NCI-H774 (cell line): ENCODE measurements at places on chromosomes 16 and 17.
A peak's percentile ranks its signal among the peaks of the same experiment; 100 is the strongest.

GRCh38 chr17:15249487-15249886, 15.6 kb downstream of the PMP22 start:
- no peak for DNase-seq

DNA sequence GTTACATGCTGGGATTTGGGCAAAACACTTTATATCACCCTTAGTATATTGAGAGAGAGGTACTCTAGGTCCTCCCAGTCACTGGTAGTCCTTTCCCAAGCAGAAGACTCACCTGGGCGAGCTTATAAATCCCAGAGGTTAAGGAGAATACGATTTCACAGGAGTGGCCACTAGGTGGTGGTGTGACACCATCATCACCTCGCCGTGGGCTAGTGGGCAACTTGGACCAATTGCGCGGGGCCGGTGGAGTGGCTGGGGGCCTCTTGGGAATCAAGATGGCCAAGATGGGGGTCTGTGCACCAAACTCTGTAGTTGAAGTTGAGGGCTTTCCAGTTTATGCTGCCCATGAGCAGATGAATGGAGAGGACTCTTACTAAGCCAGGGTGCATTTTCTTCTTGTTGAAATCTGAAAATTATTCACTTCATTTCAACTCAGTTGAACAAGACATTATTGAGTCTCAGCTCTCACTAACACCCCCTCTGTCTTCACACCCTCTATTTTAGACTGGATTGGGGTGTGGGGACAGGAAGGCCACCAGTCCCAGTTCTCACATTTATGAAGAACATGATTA, 38.2 kb upstream of the PIRT start:
- DNase-seq = no peak

DNA sequence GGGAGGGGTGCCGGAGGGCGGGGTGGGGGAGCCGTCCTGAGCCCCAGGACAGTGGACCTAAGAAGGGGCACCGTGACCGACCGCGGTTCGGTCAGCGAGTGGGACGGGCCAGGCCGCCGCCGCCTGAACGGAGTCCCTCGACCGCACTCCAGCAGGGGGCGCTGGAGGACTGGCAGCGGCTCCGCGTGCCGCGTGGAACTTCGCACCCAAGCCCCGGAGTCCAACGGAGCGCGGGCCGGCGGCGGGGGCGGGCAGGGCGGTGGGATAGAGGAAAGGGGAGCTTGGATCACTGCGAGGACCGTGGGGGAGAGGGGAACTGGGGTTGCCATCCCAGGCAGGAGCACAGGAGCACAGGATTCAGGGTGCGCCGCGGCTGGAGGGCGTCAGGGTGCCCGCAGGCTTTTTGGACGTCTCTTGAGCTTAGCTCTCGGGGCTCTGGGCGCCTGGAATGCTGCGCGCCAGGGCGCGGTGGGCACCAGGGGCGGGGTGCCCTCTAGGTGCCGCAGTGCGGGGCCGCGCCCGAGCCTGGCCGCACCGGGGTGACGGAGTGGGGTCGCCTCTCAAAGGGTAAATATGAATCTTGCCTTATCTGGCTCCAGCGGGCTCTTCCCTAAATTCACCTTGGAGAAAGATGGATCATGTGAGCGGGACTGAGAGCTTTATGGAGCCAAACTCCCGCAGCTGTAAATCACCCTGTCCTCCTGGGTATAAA, 379 bp upstream of the OTOP2 start:
- peak; percentile 70 for DNase-seq

DNA sequence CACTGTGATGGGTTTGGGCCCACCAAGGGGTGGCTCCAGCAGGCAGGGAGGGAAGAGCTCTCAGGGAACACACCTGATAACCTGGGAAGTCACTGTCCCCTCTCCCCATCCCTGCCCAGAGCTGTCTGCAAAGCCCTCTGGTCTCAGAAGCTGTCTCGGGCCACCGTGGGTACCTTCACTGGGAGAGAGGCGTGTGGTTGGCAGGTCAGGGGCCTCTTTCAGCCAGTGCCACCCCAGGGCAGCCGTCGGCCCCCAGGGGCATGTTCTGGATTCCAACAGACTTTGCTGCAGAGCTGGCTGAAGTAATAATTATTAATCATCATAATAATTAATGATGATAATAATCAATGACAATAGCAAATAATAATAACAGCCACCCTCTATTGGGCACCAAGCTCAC, 21.1 kb downstream of the MGAT5B start:
- DNase-seq = no peak

- peak; percentile 44 for DNase-seq
Measured at GRCh38 chr17:46191322-46192188, 1.7 kb downstream of the KANSL1 start.

- no peak for DNase-seq
Measured at GRCh38 chr16:86768999-86769398, 190.7 kb downstream of the FOXL1 start.

GRCh38 chr17:61132524-61132923, 267.1 kb upstream of the TBX2 start:
- no peak for DNase-seq

DNA sequence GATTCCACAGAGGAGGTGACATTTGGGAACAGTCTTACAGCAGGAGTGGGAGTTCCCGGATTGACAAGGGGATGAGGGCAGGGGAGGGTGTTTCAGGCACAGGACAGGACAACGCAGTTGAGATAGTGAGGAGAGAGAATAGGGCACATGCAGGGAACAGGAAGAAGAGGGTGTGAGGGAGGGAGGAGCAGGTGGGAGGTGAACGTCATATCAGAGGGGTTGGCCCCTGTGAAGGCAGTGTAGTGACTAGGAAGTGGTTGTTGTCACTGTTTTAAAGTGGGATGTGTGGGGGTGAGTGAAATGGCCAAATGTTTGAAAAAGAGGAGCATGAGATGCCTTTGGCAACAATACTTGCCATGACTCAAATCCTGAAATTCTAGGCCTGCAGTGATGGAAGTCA, 12.2 kb downstream of the PRKCB start:
- no peak for DNase-seq

DNA sequence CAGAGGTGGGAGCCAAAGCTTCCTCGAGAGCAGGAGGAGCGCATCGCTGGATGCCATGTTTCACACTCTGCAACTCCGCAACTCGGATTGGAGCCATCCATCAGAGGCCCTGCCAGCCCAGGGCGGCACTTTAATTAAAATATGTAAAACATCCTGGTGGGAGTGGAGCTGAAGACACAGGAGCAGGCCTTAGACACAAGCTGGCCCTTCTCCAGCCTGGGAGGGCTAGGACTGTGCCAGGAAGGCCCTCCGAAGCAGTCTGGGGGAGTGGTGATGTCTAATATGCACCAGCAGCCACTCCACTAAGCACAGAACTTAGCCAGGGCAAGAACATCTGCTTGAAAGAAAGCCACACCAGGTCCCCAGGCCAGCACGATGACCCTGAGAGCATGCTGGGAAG, 5.8 kb upstream of the CCDC182 start:
- DNase-seq = no peak

GRCh38 chr17:34371405-34372100, 8.5 kb upstream of the CCL1 start:
- DNase-seq = no peak

DNA sequence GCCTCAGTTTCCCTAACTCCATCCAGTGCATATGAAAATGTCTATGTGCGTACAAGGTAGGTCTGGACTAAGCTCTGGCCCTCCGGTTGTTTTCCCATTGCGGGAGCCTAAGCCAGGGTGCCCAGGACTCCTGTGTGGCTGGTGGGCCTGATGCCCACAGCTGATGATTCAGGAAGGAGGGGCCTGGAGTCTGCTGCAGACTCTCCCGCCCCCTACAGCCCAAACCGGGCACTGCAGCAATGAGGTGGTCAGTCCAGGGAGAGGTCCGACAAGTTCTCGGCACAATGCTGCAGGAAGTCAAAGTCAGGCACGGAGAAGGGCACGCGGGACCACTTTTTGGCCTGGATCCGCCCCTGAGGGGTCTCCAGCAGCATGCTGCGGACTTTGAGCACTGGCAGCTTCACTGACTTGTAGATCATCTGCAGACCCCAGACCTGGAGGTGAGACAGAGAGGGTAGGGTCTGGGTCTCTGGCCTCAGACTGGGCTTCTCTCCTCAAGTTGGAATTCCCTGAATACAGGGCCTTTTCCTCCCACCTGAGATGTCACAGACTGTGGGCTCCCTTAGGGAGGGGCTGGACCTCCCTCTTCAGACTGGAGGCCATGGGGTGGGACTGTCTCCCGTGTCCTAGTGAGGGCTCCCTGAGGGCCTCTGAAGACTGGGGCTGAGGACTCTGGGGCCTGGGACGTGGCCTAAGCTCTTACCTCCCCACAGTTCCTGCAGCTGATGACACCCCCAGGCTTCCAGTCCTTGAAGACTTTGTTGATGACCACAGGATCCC, 3.4 kb upstream of the ZNF385C start:
- peak; percentile 54 for DNase-seq

GRCh38 chr16:28990375-28991040, 5.7 kb downstream of the LAT start:
- no peak for DNase-seq

DNA sequence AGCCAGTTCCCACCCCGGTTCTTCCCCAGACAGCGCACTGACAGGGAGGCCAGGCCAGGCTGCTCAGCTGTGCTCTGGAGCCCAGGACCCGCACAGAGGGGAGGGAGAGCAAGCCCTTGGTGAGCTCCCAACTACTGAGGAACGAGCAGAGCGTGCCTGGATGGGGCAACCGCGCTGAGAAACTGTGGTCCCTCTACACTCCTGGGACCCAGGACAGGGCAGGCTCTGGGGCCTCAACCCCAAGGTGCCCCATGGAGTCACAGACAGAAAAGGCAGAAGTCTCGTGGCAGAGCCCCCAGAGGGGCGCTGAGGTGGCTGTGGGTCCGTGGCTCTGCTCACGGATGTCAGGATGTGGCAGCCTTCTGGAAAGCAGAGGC, 16.3 kb downstream of the SLX4 start:
- no peak for DNase-seq

DNA sequence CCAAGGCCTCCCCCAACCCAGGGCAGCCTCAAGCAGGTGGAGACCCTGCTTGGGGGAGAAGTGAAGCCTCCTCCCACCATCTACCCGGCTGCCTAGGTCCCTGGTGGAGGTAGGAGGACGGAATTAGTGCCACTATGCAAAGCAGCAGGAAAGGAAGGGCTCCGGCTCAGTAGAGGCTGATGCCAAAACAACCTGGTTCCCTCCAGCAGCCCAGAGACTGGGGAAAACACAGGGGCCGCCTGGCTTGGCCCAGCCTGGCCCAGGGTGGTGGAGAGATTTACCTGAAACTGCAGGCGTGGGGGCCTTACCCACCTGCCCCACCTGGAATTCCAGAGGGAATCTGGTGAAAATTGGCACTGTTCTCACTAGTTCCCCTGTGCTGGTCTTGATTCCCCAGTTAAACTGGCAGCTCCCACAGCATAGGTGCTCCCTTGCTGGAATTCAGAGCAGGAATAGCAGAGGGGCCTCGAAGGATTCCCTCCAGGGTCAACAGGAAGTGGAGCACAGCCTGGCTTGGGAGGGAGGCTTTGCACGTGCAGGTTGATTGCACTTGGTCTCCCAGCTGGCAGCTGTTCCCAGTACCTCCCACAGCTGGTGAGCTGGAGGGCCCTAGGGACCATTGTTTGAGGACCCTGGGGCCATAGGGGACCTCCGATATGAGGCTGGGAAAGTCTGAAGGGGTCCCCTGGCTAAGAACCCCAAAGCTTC, 4.5 kb downstream of the CD79B start:
- DNase-seq = no peak

DNA sequence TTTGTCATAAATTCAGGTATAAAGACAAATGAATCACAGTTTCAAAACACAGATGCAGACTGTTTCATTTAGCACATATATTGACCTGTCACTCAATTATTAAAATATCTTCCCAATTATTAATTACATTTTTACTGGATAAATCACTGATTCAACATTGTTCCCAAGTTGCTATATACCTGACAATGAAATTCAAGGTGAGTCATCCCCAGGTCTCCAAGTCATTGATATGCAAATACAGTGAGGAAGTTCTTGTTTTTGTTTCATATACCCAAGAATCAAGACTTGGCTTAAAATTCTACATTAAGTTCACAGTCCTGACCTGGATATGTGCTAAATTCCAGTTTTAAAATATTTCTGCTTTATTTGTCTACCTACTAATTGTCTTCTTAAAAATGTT, 599.3 kb upstream of the PSMD7 start:
- no peak for DNase-seq
